Vagina (tissue), 2 donors: ENCODE measurements at places on chromosomes 3 and 15.

DNA sequence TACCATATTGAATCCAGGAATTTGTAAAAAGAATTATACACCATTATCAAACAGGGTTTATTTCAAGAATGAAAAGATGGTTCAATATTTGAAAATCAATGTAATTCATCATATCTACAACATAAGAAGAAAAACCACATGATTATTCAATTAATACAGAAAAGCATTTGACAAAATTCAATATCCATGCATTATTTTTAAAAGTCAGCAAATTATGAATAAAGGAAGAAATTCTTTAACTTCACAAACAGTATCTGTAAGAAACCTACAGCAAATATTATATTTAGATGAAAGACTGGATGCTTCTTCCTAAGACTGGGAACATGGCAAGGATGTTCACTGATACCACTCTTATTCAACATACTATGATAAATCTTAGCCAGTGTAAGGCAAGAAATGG is 41.3 kb upstream of the TCAIM start:
- no peak for DNase-seq

DNA sequence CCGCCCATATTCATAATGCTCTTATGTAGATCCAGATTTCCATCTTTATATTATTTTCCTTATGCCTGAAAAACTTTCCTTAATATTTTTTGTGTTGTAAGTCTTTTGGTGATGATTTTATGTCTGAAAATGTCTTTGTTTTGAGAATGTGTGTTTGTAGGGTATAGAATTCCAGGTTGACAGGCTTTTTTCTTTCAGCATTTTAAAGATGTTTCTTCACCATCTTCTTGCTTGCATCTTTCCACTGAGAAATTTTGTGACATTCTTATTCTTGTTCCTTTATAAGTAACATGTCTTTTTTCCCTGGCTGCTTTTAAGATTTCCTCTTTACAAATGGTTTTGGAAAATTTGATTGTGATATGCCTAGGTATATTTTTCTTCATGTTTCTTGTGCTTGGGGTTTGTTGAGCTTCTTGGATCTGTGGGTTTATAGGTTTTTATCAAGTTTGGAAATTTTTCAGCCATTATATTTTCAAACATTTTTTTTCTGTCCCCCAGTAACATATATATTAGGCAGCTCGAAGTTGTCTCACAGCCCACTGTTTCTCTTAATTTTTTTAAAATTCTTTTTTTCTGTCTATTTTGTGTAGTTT is 27.1 kb upstream of the SLC22A13 start:
- DNase-seq = no peak

DNA sequence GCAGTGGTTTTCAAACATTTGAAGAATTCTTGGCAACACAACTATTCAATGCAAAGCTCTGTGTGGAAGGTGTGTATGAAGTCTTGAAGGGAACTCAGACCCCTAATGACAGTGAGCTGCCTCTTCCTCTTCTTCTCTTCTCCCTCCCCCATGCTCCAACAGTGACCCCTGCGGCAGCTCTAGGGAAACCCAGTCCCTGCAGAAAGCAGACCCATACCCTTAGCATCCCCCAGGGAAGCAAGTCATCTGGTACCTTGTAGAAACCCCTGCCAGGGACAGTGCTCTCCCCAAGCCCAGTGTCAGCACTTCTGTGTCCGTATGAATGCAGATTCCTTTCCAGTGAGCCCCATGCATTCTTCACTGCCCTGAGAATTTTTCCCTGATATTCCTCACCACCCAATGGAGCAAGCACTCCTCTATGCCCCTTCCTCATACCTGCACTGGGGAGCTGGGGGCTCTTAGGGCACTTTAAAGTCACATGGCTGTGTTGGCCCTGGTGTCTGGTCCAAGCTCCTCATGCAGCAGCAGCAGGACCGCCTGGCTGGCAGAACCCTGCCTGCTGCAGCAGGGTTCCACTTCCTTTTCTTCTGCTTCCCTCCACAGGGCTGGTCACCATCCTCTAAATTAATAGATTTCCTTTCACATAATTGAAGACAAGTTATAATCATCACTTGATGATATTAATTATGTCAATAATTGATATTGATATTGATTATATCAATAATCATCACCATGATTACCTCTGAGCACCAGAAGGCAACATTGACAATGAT is 442.5 kb downstream of the EPHB1 start:
- DNase-seq = no peak

- DNase-seq = no peak
Measured at GRCh38 chr3:146732325-146732724, 127.2 kb upstream of the PLSCR5 start.

GRCh38 chr3:24006-24405 is 172.6 kb upstream of the CHL1 start:
- DNase-seq = no peak

GRCh38 chr3:36678216-36679013 is 85.9 kb downstream of the DCLK3 start:
- no peak for DNase-seq

GRCh38 chr3:178518660-178519396 is 17.4 kb upstream of the KCNMB2 start:
- no peak for DNase-seq

DNA sequence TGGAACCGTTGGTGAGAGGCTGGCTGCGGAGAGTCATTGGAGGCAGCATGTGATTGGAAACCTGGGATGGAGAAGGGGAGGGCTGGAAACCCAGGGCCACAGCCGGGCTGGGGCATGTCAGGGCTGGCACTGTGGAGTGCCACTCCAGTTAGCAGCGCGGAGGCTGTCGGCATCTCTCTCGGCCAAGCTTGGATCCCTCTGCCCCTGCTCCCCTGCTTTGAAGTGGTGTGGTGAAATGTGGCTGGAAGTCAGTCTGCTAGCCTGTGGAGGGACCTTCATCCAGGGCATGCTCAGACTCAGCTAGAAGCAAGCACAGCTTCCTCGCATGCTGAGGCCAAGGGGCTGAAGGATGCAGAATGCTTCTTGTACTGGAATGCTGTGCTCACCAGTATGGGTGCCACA is 13.5 kb downstream of the SLCO3A1 start:
- DNase-seq = no peak
